ENCODE measurements at places on chromosomes 7 and 10.

GRCh38 chr10:126278851-126279250 lies 109.4 kb downstream of the ADAM12 start:
- DNase-seq, result no peak

DNA sequence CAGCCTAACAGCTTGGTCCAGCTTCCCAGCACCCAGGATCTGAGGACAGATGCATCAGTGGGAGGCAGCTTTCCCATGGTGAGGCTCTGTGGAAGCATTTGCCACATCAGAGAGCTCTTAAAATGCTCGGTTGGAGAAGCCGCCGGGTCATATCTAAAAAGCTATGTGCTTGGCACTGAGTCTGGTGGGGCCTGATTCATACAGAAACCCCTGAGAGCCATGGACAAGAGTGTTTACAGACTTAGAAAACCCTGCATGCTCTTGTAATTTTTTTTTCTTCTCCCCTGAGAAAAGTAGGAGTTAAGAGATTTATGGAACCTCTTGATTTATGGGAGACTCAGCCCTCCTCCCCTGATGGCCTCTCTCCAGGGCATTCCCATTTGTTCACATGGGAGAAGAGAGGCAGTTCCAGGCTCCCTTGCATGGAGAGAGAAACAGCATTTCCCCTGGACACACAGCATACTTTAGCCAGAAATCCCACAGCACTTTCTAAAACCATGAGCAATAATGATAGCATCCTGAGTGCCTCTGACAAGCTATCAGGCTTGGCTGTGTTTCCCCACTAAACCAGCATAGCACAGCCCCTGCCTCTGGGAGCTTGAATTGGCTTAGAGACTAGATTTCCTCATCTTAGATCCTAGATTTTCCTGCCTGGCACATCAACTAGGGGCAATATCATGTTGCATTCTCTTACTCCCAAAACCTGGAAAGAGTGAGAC lies 322.1 kb upstream of the AUTS2 start:
- DNase-seq, result no peak

GRCh38 chr10:3408603-3409365 lies 236.2 kb upstream of the PITRM1 start:
- no peak for DNase-seq

GRCh38 chr7:86788948-86789347 lies 145.2 kb downstream of the GRM3 start:
- DNase-seq, result no peak

DNA sequence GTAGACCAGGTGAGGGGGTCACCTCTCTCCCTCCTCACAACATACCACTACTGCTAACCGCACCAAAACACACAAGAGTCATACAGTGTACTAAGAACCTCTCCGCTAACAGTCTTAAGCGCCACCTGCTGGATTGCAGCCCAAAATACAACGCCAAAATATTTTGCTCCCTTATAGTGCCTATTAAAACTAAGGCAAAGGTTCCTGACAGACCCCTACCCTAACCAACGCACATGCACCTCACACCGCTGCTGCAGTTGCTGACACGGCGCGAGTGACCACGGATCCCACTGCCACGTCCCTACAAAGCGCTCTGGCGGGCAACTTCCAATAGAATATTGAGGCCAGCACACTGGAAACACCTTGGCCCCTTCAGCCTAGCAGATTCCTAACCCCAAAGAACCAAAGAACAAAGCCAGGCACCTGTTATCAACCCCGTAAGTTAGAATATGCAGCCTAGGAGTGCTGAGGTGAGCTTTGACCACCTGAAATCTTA lies 563.6 kb upstream of the SEMA3D start:
- DNase-seq, result peak; percentile 24

- DNase-seq, result no peak
These were observed 22.7 kb downstream of the AVPI1 start for GRCh38 chr10:97664282-97664850.

GRCh38 chr7:154777489-154777888 lies 225.4 kb downstream of the PAXIP1 start:
- no peak for DNase-seq

- no peak for DNase-seq
These were observed 62.5 kb upstream of the NAMPT start for GRCh38 chr7:106347229-106347833.

DNA sequence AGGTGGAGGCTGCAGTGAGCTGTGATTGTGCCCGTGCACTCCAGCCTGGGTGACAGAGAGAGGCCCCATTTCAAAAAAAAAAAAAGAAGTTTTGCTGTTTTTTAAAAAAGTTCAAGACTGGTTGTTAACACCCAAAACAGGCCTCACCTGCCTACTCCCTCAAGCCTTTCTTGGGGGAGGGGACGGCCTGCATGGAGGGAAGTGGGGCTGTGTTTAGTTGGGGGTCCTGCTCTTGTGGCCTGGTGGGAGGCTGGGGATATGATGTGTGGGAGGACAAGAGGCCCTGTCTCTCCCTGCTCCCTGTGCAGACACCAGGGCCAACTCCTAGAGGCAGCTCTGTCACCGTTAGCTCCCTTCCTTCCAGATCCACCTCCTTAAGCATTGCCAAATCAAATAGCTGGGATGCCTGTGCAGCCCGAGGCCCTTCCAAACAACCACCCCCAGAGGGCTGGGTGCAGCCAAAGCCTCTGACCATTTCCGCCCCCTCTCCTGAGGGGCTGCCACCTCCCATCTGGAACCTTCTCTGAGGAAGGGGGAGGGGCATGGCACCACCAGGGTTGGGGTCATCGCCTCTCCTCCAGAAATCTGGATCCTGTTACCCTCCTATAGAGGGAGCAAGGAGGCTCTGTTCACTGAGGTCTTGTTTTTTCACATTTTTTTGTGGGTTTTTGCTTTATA lies 32.9 kb upstream of the ANKRD2 start:
- no peak for DNase-seq

DNA sequence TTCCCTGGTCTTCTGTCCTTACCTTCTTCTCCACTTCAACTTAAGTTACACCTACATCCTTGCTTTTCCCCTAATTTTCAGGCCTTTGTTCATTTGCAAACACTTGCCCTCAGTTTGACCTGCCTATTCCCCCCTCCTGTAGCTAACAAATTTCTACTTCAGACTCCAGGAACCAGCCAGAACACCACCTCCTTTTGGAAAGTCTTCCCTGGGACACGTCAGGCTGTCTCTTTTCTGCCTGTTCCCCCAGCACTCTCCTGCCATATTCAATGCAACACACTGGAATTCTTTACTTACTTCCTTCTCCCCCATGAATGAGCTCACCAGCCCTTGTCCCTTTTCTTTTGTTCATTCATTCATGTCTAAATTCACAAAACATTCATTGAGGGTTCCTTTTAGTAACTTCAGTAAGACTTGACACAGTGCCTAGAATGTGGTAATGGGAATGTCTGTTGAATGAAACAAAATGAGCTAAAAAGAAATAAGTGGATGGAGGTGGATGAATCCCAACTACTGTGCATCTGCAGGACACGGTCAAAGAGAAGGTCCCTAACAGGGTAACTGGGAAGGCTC lies 478.0 kb downstream of the KCNMA1 start:
- DNase-seq, result no peak

DNA sequence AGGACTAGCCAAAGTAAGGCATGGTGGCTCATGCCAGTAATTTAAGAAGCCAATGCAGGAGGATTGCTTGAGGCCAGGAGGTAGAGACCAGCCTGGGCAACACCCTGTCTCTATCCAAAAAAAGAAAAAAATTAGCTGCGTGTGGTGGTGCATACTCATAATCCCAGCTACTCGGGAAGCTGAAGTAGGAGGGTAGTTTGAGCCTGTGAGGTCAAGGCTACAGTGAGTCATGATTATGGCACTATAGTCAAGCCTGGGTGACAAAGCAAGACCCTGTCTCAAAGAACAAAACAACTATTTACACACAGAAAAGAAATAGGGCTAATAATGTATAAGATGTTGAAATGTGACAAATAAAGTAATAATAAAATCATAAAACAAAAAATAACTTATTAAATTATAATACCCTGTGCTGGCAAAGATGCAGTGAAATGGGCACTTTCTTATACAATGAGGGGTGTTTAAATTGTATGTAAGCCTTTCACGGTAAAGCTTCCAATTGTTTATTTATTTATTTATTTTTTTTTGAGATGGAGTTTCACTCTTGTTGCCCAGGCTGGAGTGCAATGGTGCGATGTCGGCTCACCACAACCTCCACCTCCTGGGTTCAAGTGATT lies 175.2 kb downstream of the TPST1 start:
- no peak for DNase-seq

DNA sequence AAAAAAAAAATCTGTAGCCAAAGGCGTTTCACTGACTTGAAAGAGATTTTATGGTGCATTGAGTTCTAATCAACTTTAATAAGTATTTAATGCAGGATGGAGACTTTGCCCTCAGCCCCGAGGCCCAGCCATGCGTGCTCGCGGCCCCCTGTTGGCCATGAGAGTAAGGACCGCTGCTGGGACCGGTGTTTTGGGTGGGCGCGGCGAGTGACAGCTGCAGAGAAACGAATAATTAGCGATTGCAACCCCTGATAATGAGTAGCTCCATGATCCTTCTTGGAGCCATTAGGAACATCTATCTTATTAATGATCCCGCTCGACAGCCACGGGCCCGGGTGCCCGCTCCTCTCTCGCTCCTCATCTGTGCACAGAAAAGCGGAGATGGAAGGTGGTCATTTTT lies 347.4 kb downstream of the RPS24 start:
- DNase-seq, result no peak

DNA sequence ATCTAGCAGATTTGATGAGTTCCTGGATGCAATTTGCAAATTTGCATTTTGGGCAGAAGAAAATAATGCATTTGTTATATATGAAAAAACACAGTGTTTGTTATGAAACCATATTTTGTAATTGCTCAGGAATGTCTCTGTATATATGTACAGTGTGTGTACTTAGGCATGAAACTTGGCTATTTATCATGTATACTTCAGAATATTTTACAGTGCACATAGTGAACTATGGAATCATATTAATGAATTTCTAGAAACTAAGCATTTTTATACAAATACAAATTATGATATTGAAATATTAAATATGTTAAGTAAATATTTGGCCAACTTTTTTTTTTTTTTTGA lies 107.5 kb downstream of the TWIST1 start:
- DNase-seq, result no peak

DNA sequence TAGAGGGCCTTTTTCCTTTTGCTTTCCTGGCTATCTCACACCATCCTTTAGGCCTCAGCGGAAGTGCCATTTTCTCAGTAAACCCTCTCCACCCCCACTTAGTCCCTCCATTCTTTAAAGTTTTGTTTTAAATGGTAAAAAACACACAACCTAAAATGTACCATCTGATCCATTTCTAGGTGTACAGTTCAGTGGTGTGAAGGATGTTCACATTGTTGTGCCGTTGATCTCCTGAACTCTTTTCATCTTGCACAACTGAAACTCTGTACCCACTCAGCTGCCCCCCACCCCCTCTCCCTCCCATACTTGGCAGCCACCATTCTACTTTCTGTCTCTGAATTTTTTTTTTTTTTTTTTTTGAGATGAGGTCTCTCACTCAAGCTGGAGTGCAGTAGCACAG lies 52.2 kb downstream of the SNX10 start:
- DNase-seq, result no peak

GRCh38 chr7:130154131-130154500 lies 51.1 kb downstream of the TMEM209 start:
- DNase-seq, result no peak

DNA sequence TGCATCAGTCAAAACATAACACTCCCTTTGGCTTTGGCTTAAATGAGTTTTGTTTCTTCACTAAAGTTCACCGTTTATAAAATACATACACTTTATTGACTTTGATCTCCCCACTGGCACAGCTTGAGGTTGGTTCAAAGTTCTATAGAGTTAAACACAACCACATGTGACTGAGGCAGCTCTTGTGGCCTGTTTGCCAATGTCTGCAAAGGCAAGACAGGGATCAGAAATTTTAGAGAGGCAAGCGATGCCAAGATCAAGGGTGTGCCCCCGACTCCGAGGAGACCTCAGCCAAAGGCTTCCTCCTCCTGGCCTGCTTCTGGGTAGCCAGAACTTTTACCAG lies 129.8 kb upstream of the JCAD start:
- no peak for DNase-seq

DNA sequence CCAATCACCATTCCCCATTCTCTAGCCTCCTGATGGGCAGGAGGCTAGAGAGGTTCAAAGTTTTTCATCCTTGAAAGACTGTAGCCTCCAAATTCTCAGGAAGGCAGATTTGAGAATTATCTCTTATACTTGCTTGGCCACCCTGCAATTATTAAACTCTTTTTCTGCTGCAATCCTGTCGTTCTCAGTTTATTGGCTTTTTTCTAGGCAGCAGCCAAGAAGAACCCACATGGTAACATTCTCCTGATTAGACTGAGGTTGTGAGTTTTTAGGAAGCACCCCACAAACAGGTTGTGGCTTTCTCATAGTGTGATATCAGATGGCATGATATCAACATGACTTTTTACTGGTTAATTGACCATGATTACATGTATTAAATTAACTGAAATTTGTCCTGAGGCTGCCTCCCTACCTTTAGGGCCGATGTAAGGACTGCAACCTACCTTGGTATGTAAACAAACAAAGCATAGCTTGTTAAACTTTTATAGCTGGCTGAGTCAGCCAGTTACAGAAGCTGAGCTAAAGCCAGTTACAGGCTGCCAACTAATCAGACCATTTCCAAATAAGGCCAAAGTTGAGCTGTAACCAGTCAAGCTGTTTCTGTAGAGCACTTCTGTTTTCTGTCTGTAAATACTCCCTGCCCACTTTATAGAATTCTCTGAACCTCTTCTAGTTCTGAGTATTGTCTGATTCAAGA lies 3.2 kb upstream of the ZNF248 start:
- DNase-seq, result no peak

- DNase-seq, result no peak
These were observed 397.5 kb upstream of the GALNT17 start for GRCh38 chr7:70734411-70734810.

DNA sequence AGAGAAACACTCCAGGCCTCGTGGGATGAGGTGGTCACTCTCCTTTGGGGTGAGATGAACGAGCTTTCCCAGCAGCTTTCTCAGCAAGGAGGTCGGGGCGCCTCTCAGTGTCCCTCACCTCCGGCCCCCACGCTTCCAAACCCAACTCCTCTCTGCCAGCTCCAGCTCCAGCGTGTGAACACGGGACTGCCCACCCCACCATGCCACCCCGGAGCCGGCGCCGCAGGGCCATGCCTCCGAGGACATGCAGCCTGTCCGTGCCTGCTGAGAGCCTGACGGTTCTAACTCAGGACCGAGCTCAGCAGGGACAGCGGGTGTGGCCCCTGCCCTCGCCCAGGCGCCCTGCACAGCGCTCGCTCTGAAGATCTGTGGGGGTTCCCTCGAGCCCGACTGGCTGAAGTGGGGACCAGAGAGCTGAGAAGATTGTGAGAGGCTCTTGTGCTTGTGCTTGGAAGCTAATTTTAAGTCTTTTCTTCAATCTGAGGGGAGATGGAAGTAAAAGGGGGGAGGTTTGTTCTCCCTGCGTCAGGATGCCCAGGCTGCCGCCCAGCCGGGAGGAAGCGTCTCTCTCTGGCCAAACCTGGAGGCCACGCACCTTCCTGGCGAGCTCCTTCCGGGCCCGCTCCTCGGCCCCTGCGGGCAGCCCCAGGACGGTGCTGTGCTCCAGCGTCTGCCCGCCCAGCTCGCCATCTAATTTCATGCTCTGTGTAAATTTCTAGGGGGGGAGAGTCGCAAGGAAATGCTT lies 5.1 kb upstream of the ADAM8 start:
- DNase-seq, result no peak

All from NCI-H1105 (cell line).